ENCODE measurements at places on chromosomes 7 and 10.

GRCh38 chr10:63346015-63346441, 119.7 kb downstream of the JMJD1C start:
- no peak for DNase-seq

DNA sequence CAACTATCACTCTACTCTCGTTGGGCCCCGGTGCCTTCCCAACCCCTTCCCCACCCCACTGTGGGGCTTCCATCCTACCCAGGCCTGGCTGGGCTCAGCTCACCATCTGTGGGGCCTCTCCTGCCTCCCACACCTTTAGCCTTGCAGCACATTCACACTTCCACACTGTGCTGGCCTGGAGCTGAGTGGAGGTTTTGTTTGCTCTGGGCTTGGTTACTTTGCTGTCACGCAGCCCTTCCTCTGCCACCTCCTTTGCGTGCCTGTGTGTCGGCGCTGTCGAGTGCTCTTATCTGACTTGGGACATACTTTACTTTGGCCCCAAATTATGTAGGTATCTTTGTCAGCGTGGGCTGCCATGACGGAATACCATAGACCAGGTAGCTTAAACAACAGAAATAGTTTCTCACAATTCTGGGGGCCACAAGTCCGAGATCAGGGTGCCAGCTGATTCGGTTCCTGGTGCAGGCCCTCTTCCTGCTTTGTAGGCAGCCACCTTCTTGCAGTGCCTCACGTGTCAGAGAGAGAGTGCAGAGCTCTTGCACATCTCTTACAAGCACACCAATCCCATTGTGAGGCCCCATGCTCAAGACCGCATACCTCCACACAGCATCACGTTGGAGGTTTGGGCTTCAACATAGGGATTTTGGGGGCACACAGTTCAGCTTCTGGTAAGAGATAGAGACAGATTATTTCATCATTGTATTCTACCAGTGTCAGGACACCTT, 89.0 kb downstream of the CUL1 start:
- DNase-seq, result no peak

- DNase-seq, result no peak
Observed at GRCh38 chr10:52674474-52674873, 98.1 kb downstream of the MBL2 start.

DNA sequence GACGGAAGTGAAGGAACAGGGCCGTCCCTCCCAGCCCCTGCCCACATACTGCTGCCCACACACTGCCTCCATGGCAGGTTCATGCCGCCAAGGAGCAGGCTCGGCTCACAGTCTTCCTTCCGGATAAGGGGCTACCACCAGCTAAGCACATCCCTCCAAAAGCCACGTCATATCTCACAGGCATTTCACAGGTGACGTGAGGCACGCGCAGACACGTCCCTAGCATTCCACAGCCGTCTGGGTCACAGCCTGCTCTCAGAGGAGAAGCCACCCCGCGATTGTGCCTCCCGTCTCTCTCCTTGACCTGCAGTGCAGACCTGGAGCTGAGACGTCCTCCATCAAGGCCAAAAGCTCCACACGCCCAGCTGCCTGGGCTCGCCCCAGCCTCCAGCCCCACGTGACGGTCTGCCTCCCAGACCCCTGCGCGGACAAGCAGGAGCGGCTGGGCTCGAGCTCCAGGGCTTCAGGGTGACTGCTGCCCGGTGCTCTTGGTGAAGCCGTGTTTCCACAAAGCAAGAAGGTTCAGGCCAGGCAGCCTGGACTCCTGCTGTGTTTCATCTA, 114.0 kb downstream of the MAD1L1 start:
- no peak for DNase-seq

- DNase-seq, result no peak
Observed at GRCh38 chr10:118246332-118247295, 95.5 kb downstream of the FAM204A start.

GRCh38 chr7:104883718-104884452, 130.1 kb upstream of the KMT2E start:
- peak; percentile 55 for DNase-seq

DNA sequence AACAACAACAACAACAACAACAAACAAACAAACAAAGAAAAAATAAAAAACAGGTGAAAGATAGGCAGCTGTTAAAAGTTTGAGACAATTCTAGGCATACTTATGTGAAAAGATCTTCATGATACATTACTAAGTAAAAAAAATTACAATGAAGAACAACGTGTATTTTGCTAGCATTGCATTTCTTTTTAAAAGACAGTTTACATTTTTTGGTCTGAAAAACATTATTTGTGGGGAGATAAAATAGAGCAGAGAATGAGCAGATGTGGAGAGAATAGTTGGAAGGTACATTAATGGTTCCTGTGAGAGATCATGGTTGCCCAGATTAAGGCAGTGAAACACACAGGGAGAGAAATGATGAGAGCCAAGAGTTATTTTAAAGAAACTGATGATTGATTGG, 210.2 kb upstream of the MKLN1 start:
- DNase-seq, result no peak

- no peak for DNase-seq
Observed at GRCh38 chr10:123865880-123866279, 25.7 kb downstream of the CPXM2 start.

DNA sequence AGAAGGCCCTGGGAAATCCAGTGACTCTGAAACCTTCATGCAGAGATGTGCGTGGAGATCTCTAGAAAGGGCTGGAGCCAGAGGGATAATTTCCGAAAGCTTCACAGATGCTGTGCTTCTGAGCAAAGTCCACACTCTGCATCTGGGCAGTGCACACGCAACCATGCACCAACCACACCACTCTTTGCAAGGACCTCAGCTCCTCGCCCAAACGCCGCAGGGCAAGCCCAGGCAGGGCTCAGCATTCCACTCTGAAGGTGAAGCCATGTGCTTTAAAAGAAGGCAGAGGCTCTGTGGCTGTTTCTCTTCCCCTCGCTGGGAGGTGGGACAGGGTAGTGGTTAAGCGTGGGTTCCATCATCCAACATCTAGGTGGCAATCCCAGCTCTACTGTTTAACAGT, 48.4 kb downstream of the ASB13 start:
- no peak for DNase-seq

DNA sequence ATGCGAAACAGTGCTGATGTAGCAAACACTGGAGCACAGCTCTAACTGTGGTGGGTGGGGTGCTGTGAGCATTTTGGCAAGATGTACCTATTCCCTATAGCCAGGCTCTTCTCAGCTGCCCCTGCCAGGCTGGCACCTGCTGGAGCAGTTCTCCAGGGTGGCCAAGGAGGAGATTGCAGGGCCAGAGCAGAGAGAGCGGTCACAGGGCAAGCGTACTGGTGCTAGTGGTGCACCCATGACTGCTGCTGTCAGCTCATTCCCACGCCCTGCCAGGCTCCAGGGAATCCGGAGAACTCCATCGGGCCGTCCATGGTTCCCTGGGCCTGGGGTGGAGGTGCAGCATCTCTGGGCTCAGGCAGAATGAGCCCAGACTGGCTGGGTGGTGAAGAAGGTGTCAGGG, 2.1 kb downstream of the COL13A1 start:
- DNase-seq, result no peak

GRCh38 chr7:103857435-103857834, 132.0 kb downstream of the RELN start:
- no peak for DNase-seq

- no peak for DNase-seq
Observed at GRCh38 chr7:41149576-41149975, 553.3 kb downstream of the INHBA start.

- no peak for DNase-seq
Observed at GRCh38 chr7:111137296-111138192, 46.6 kb downstream of the LRRN3 start.

GRCh38 chr7:96184783-96185182, 137.1 kb downstream of the SLC25A13 start:
- no peak for DNase-seq

DNA sequence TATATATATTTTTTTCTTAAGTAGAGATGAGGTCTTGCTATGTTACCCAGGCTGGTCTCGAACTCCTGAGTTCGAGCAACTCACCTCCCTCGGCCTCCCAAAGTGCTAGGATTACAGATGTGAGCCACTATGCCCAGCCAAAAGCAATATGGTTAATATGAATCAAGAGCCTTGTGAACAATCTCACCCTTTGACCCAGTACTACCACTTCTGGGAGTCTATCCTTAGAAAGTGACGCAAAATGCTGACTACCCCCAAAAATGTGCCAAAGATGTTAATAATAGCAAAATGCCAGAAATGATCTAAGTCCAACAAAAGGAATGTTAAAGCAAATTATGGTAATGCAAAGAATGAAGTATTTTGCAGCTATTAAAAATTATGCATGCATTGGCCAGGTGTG, 44.3 kb downstream of the HOXA1 start:
- DNase-seq, result no peak

GRCh38 chr7:13692548-13692947, 296.9 kb downstream of the ETV1 start:
- DNase-seq, result no peak

DNA sequence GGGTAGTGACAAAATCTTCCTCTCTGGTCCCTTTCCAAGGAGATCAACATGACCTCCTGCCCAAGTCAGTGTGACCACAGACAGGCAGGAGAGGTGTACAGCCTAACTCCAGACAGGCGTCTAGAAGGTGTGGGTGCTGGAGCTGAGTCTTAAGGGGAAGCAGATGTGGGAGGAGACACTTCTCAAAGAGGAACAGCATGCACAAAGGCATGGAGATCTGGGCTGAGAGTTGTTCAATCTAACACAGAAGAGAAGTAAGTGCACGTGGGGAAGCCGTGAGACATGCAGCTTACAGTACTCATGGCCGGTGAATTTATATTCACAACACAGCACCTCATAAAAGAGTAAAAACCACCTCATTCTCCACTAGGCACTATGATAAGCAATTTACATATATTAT, 23.8 kb upstream of the GSDME start:
- no peak for DNase-seq

GRCh38 chr10:37289833-37290464, 164.6 kb downstream of the ANKRD30A start:
- no peak for DNase-seq

GRCh38 chr7:21722371-21722770, 179.5 kb downstream of the DNAH11 start:
- DNase-seq, result no peak

DNA sequence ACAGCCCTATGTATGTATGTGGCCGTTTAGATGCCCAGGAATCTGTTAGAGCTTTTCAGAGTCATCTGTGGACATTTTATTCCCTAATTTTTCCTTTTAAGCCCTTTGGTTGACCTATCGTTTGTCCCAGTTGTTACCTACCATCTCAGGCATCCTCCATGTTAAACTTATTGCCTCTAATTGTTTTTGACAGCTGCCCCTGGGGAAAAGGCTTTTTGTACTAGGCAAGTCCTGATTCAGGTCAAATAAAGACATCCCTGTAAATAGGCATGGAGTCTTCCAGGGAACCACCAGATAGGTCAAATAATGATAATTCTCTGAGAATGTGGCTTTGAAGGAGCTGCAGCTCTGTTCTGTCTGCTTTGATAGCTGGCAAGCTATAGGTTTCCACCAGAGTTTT, 87.7 kb upstream of the CYP26C1 start:
- DNase-seq, result no peak

DNA sequence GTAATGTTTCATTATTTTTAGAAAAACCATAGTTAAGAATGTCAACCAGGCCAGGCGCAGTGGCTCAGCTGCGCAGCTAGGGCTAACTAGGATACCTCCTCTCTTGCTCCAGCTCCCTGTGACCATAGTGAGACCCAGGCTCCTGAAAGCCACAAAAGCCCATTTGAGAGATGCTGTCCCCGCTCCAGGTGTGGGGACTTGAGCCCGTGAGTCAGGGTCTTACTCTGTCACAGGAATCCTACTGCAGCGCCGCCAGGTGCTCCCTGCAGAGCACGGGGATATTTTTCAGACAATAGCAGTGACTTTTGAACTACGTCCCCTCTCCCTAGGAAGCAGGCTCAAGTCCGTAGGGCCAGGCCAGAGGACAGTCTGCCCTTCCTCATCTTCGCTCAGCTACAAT, 75.6 kb upstream of the NRBF2 start:
- DNase-seq, result no peak

GRCh38 chr7:48255046-48255445, 83.8 kb downstream of the ABCA13 start:
- DNase-seq, result no peak

All from stimulated activated CD8-positive, alpha-beta memory T cell treated with anti-CD3 and anti-CD28 coated beads, Interleukin-15, amount 100 ng/mL, for 1 hour (primary cell).